ENCODE measurements at places on chromosomes 11 and 22. TPM values are rescaled to one million over a fixed set of nuclear protein-coding genes. Genes with fewer than 3 reads are reported as not detected.

DNA sequence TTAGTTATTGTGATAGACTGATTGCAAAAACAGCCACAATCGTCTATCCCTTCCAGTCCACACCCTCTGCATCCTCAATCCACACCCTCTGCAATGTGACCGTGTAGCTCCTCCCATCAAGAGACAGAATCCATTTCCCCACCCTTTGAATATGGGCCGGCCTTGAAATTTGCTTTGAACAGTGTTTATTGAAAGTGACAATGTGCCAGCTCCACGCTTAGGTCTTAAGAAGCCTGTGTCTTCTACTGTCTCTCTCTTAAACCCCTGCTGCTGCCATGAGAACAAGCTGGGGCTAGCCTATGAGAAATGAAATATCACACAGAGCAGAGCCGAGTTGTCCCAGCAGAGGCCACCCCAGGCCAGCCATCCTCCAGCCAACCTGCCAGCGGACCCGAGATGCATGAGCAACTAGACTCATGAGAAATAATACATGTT is 22.3 kb upstream of the MICAL2 start:
- H3K4me1 ChIP-seq, result peaks cover 67% of the 10 kb centered on the region
- H3K36me3 ChIP-seq, result no peaks in the 10 kb centered on the region
- no peak for DNase-seq
- peaks cover 9% of the 10 kb centered on the region for H3K27me3 ChIP-seq

- H3K27me3 ChIP-seq, result no peaks in the 10 kb centered on the region
- H3K27ac ChIP-seq, result no peak overlapping the region
- H3K4me1 ChIP-seq, result peaks cover 47% of the 10 kb centered on the region
- DNase-seq, result no peak
These were observed 82.0 kb downstream of the SIK3 start for GRCh38 chr11:117016246-117016645.

DNA sequence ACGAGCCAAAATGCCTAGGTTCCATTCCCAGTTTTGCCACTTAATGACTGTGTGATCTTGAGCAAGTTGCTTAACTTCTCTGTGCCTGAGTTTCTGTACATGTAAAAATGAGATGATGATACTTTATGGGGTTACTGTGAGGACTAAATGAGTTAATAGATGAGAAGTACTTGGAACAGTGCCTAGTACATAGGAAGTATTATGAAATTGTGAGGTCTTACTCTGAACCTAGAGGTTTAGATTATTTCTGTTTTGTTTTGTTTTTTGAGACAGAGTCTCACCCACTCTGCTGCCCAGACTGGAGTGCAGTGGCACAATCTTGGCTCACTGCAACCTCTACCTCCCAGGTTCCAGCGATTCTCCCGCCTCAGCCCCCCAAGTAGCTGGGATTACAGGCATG is 227.0 kb upstream of the POU2AF2 start:
- no peak overlapping the region for H3K4me3 ChIP-seq
- peaks cover 4% of the 10 kb centered on the region for H3K27me3 ChIP-seq
- H3K27ac ChIP-seq, result no peak overlapping the region
- H3K36me3 ChIP-seq, result no peaks in the 10 kb centered on the region
- DNase-seq, result no peak

Gene BACE1-AS
- total RNA-seq, result 6.9 TPM

Gene PRPF19
- total RNA-seq, result 110 TPM

DNA sequence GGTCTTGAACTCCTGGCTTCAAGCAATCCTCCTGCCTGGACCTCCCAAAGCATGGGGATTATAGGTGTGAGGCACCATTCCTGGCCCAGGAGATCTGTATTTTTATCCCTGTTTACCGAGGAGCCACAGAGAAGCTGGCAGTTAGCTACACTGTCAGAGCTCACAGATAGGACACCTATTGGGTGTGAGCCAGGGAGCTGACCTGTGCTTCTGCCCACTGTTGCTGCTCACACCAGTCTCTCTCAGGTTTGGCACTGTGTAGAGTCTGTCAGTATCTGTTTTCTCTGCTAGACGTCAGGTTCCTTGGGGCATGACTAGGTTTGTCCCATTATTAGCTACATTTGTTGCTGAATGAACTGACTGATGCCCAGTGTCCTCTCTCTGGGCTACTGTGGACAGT is 17.5 kb downstream of the PPP6R2 start:
- H3K27me3 ChIP-seq, result no peaks in the 10 kb centered on the region
- no peak for DNase-seq
- H3K4me3 ChIP-seq, result peak overlapping the region; percentile 31
- H3K4me1 ChIP-seq, result peaks cover 43% of the 10 kb centered on the region
- H3K27ac ChIP-seq, result peak overlapping the region; percentile 79

Gene UNC93B1
- 13.6 TPM for total RNA-seq

DNA sequence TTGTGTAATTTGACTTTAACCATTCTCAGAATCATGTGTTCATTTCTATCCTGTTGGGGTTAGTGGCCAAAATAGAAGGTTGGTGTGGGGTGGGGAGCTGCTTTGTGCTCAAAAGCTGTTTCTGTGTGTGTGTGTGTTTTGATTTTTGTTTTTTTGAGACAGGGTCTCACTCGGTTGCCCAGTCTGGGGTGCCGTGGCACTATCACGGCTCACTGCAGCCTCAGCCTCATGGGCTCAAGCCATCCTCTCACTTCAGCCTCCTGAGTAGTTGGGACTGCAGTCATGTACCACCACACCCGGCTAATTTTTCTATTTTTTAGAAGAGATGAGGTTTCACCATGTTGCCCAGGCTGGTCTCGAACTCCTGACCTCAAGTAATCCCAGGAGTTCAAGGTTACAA is 18.1 kb upstream of the AIFM3 start:
- no peak overlapping the region for H3K4me3 ChIP-seq
- no peaks in the 10 kb centered on the region for H3K27me3 ChIP-seq
- no peak overlapping the region for H3K27ac ChIP-seq

DNA sequence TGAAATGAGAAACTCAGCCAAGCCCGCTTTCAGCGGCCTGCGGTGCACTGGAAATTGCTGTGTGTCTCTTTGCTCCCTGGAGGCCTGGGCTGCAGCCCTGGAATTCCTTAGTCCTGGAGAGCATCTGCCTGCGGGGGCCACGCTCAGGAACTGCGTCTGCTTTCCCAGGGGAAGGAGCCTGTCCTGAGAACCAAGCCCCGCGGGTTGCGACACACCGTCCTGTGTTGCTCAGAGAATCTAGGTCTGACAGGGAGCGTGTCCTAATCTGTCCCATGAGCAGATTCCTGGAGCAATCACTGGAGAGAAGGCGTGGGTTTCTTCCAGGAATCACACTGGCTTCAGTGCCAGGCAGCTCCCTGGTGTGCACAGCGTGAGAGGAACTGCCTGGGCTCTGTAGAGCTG is 708.1 kb downstream of the BRD1 start:
- no peaks in the 10 kb centered on the region for H3K4me1 ChIP-seq
- H3K27me3 ChIP-seq, result peaks cover 8% of the 10 kb centered on the region
- H3K36me3 ChIP-seq, result no peaks in the 10 kb centered on the region
- no peak overlapping the region for H3K4me3 ChIP-seq
- H3K27ac ChIP-seq, result no peak overlapping the region

Gene PIK3IP1
- total RNA-seq, result 1.0 TPM

GRCh38 chr11:87397011-87397865 is 359.5 kb downstream of the TMEM135 start:
- DNase-seq, result no peak
- H3K36me3 ChIP-seq, result no peaks in the 10 kb centered on the region
- peaks cover 5% of the 10 kb centered on the region for H3K27me3 ChIP-seq
- H3K4me3 ChIP-seq, result no peak overlapping the region

GRCh38 chr22:49662681-49663080 is 165.0 kb downstream of the BRD1 start:
- no peak for DNase-seq
- H3K27ac ChIP-seq, result no peak overlapping the region
- peaks cover 17% of the 10 kb centered on the region for H3K4me1 ChIP-seq
- no peaks in the 10 kb centered on the region for H3K36me3 ChIP-seq

DNA sequence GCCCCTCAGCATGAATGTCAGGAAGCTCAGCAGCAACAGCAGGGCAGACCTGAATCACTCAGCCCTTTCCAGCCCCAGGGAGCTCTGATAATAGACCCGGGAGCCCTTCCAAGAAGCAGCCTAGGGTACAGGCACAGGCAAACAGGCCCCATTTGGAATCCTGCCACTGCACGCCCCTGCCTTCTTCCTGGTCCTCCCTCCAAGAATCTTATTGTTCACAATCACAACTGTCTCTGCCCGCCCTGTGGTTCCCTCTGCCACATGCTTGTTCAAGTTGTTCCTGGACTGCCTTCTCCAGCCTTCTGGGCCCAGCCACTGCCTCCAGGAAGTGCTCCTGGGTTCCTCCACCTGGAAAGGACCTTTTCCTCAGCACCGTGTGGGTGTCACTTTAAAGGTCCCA is 54.6 kb downstream of the LRRC32 start:
- peaks cover 34% of the 10 kb centered on the region for H3K27me3 ChIP-seq
- no peak overlapping the region for H3K27ac ChIP-seq
- no peaks in the 10 kb centered on the region for H3K36me3 ChIP-seq

DNA sequence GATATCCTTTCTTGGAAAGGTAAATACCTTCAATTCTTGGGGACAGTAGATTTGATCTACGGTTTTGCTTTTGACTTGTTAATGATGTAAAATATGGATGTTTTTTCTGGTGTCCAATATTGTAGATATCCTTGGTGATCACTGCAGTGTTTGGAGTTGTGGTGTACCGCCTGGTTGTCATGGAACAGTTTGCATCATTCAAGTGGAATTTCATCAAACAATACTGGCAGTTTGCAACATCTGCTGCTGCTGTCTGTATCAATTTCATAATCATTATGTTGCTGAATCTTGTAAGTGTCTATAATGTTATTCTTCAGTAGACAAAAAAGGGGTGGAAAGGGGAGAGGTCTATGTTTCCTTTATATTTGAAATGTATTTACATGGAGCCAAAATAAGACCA is 27.4 kb upstream of the MUC15 start:
- no peak for DNase-seq
- H3K27ac ChIP-seq, result no peak overlapping the region
- H3K4me3 ChIP-seq, result no peak overlapping the region
- no peaks in the 10 kb centered on the region for H3K4me1 ChIP-seq
- no peaks in the 10 kb centered on the region for H3K27me3 ChIP-seq

Gene NNMT
- total RNA-seq, result not detected

- peaks cover 5% of the 10 kb centered on the region for H3K36me3 ChIP-seq
- H3K27ac ChIP-seq, result peak overlapping the region; percentile 92
- peaks cover 8% of the 10 kb centered on the region for H3K27me3 ChIP-seq
- peak; percentile 82 for DNase-seq
- peaks cover 20% of the 10 kb centered on the region for H3K4me1 ChIP-seq
These were observed 521 bp downstream of the SRSF8 start for GRCh38 chr11:95067039-95067840.

Gene KLHL35
- 0.62 TPM for total RNA-seq

Gene TSGA10IP
- total RNA-seq, result not detected

DNA sequence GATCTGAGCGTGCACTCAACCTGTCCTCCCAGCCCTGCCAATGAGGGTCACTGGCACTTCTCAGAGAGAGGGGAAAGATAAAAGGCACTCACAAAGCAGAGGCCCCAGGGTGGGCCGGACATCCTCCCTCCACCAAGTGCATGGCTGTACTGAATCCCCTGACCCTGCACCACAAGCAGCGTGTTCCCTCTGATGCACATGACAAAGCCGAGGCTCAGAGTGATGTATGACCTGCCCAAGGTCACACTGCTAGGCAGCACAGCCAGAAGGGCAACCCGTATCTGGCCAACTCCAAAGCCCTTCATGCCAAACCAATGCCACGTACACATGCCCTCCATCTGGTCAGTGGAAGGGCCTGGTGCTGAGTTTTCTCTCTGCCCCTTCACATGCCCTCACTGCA is 22.1 kb downstream of the SPATA19 start:
- peaks cover 5% of the 10 kb centered on the region for H3K27me3 ChIP-seq
- no peaks in the 10 kb centered on the region for H3K4me1 ChIP-seq
- no peak for DNase-seq
- no peak overlapping the region for H3K27ac ChIP-seq

Gene SERPING1
- not detected for total RNA-seq

DNA sequence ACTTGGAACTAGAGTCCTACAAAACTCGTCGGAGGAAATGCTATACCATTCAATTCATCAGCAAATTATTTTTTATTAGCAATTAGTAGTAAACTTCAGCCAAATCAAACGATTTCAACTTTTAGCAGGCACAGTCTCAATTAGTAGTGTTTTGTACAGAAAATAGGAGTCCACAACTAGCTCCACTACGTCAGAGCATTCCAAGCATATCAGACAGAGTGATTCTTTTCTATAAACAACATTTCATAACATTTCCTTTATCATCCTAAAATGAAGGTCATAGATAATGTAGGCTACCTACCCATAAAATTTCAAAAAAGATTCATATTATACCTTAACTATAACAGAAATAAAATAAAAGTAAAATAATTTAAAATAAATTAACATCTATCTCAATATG is 169.9 kb downstream of the KIF18A start:
- no peak overlapping the region for H3K27ac ChIP-seq
- H3K27me3 ChIP-seq, result no peaks in the 10 kb centered on the region
- H3K36me3 ChIP-seq, result peaks cover 4% of the 10 kb centered on the region
- H3K4me1 ChIP-seq, result no peaks in the 10 kb centered on the region

GRCh38 chr11:113199866-113200265 is 114.5 kb upstream of the TTC12 start:
- no peaks in the 10 kb centered on the region for H3K36me3 ChIP-seq
- no peak for DNase-seq
- no peak overlapping the region for H3K4me3 ChIP-seq
- no peaks in the 10 kb centered on the region for H3K27me3 ChIP-seq

DNA sequence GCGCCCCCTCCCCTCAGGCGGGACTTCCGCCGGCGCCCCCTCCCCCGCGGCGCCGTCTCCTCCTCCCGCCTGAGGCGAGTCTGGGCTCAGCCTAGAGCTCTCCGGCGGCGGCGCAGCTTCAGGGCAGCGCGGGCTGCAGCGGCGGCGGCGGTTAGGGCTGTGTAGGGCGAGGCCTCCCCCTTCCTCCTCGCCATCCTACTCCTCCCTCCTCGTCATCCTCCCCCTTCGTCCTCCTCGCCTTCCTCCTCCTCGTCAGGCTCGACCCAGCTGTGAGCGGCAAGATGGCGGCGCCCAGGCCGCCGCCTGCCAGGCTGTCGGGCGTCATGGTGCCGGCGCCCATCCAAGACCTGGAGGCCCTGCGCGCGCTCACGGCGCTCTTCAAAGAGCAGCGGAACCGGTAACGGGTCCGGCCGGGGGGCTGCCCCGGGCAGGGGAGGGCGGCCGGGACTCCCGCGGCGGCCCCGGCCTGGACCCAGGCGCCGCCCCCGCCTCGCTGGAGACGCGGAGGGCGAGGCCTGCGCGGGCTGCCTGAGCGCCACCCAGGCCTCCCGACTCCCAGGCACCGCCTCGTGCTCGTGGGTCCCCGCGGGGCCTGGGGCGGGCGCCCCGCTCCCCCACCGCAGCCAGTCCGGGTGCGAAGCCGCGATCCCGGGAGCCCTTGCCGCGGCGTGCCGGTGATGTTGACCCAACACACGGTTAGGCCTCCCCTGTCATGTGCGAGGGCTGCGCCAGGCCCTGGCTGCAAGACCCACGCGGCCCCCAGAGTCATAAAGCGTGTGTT is at the start of gene ATXN10:
TSS of gene ATXN10 (plus strand) at position 52 of the 781 bp plus-strand sequence. CDS start at position 282, 230 bp downstream.
- peaks cover 4% of the 10 kb centered on the region for H3K27me3 ChIP-seq
- H3K27ac ChIP-seq, result peak within 1 kb of the TSS; percentile 54
- no peaks in the 10 kb centered on the region for H3K36me3 ChIP-seq
- peak within 1 kb of the TSS; percentile 92 for H3K4me3 ChIP-seq
- peaks cover 31% of the 10 kb centered on the region for H3K4me1 ChIP-seq
